NCI-H510A (cell line): ENCODE measurements at places on chromosomes 7 and 10.

DNA sequence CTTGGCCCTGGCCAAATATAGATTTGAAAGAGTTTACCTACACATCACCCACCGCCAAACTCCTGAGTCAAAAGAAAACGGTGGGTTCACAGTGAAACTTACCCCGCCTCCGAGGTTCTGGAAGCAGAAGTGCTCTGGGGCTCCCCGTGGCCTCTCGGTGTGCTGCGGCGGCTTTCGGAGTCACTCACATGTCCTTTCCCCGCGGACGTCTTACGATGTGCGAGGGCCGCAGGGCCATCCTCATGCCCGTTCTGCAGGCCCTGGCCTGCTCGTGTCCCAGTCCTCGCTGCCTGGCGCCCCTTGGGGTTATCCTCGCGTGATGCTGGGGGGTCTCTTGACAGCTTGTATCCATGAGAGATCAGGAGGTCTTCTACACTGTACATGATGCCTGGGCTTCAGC, 12.0 kb downstream of the JCAD start:
- DNase-seq = no peak

GRCh38 chr10:102460836-102461186, 9.5 kb upstream of the C10orf95 start:
- DNase-seq = no peak

- no peak for DNase-seq
Observed at GRCh38 chr7:81865754-81866153, 95.9 kb upstream of the HGF start.

DNA sequence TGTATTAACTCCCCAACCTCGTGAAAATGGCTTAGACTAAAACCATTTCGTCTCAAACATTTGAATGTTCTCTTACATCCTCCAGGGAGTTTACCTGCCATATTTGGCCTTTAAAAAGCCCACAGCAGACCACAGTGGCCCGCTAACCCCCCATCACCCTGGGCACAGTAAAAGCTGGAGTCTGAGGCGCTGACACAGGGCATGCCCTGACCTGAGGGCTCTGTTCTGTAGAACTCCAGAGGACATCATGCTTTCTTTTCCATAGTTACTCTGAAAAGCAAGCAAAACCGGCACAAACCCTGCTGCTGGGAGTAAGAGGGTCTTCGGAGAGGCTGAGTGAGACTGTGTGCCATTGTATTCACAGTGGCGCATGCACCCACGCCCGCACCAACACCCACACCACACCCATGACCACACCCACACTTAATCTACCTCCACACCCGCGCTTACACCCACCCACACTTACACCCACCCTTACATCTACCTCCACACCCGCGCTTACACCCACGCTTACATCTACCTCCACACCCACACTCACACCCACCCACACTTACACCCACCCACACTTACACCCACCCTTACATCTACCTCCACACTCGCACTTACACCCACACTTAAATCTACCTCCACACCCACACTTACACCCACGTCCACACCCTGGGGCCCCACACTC, 32.1 kb downstream of the LRRC27 start:
- DNase-seq = no peak
